ENCODE measurements at places on chromosomes 1 and 21. TPM values are rescaled to one million over a fixed set of nuclear protein-coding genes. Genes with fewer than 3 reads are reported as not detected.
A peak's percentile ranks its signal among the peaks of the same experiment; 100 is the strongest.

DNA sequence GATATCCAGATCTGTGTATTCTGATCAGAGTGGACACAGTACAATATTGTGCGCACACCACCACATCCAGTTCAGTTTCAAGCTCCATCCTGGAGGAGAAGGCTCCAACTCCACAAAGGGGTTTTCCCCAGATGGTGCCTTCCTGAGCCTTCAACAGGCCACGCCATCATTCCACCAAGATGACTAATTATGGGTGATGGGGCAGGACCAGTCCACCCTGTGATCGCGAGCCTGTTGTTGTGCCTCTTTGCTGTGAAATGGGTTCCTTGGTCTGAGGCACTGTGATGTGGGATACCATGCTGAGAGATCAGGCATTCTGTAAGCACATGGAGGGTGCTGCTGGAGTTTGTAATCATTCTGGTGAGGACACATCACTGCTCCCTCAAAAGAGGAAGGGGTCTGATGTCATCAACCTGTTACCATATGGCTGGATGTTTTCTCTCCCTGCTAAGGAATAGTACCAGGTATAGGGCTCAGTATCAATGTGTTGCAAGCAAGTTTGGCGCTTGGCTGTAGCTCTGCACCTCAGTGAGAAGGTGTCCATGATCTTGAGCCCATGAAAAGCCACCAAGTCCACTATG is 6.7 kb upstream of the SH2D2A start:
- no peak for DNase-seq
- H3K4me1 ChIP-seq = no peaks in the 10 kb centered on the region
- H3K4me3 ChIP-seq = no peak overlapping the region
- H3K36me3 ChIP-seq = no peaks in the 10 kb centered on the region
- H3K27me3 ChIP-seq = no peaks in the 10 kb centered on the region

RBP7 gene
- not detected for total RNA-seq

PLXNA2 gene
- total RNA-seq = 0.08 TPM

- no peaks in the 10 kb centered on the region for H3K4me1 ChIP-seq
- H3K36me3 ChIP-seq = no peaks in the 10 kb centered on the region
- H3K27ac ChIP-seq = no peak overlapping the region
- no peak for DNase-seq
- H3K27me3 ChIP-seq = no peaks in the 10 kb centered on the region
These were observed 36.6 kb upstream of the POU2F1 start for GRCh38 chr1:167184081-167184480.

DMRTA2 gene
- total RNA-seq = not detected

GRCh38 chr1:64469977-64470664 is at the start of gene CACHD1:
CACHD1 (plus strand) TSS chr1:64470129; CDS start chr1:64470745, 616 bp downstream.
- no peak within 1 kb of the TSS for H3K27ac ChIP-seq
- H3K27me3 ChIP-seq = peaks cover 17% of the 10 kb centered on the region
- H3K4me1 ChIP-seq = no peaks in the 10 kb centered on the region
- DNase-seq = no peak
- peak within 1 kb of the TSS; percentile 27 for H3K4me3 ChIP-seq

DNA sequence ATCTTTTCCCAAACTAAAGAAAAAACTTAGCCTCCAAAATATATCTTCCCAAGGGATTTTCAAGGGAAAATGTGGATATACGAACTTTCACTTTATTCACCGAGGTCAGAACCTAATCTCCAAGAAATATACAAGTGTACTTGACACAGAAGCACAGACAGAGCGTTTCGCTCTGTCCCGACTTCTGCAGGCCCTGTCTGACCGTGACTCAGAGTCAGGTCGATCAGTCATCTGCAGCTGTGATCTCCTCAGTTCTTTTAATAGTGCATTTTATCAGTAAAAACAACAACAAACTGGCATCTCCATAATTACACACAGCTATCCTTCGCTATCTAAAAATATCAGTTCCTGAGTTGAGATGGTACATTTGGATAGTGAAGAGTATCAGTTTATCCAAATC is 226.6 kb downstream of the TM2D1 start:
- no peak overlapping the region for H3K27ac ChIP-seq
- H3K27me3 ChIP-seq = no peaks in the 10 kb centered on the region
- no peaks in the 10 kb centered on the region for H3K36me3 ChIP-seq
- DNase-seq = no peak
- H3K4me1 ChIP-seq = no peaks in the 10 kb centered on the region

DNA sequence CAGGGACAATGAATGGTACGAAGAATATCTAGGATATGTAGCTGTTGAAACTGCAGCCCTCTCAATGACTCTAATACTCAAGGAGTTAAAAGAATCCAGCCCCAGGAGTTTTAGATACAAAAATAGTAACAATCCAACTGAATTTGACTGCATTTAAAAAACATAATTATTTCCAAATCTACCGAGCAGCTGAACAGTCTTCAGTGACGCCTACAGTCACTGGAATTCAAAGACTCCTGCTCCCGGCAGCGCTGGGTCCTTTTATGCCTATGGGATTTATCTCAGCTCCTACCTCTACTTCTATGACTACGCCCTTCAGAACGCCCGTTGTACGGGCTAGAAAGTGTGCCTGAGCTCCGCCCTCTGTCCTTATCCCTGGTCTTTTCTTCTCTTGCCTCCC is 55.7 kb downstream of the WARS2 start:
- no peak overlapping the region for H3K4me3 ChIP-seq
- H3K36me3 ChIP-seq = no peaks in the 10 kb centered on the region
- H3K27ac ChIP-seq = no peak overlapping the region
- H3K27me3 ChIP-seq = no peaks in the 10 kb centered on the region

- no peak overlapping the region for H3K27ac ChIP-seq
- H3K4me3 ChIP-seq = no peak overlapping the region
- H3K36me3 ChIP-seq = no peaks in the 10 kb centered on the region
- no peak for DNase-seq
- peaks cover 1% of the 10 kb centered on the region for H3K27me3 ChIP-seq
These were observed 1.1 kb downstream of the SPOCD1 start for GRCh38 chr1:31814631-31815306.

ATP1A4 gene
- total RNA-seq = 0.62 TPM

DNA sequence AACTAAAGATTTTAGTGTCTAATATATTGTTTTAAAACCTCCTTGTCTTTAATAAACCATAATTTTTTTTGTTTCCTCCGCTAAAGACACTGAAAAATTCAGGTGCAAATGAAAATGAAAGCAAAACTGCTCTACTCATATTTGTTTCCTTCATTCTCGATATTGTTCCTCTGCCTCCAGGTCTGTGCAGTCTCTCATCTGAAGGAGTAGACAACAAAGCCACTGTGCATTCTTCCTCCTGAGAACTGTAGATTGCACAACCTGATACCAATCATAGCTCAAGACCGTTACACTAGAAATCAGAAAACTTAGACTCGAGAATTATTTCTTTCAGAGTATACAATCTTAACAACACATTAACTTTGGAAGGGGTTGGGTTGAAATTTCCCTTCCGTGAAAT is 373.1 kb upstream of the CXADR start:
- H3K27me3 ChIP-seq = no peaks in the 10 kb centered on the region
- no peaks in the 10 kb centered on the region for H3K36me3 ChIP-seq
- DNase-seq = no peak
- no peak overlapping the region for H3K27ac ChIP-seq

IL22RA1 gene
- total RNA-seq = 0.08 TPM

GRCh38 chr1:172478485-172478884 is 34.6 kb upstream of the PIGC start:
- H3K36me3 ChIP-seq = no peaks in the 10 kb centered on the region
- H3K27me3 ChIP-seq = no peaks in the 10 kb centered on the region
- no peak overlapping the region for H3K4me3 ChIP-seq
- H3K4me1 ChIP-seq = no peaks in the 10 kb centered on the region
